ENCODE measurements at places on chromosomes 5 and 9.

DNA sequence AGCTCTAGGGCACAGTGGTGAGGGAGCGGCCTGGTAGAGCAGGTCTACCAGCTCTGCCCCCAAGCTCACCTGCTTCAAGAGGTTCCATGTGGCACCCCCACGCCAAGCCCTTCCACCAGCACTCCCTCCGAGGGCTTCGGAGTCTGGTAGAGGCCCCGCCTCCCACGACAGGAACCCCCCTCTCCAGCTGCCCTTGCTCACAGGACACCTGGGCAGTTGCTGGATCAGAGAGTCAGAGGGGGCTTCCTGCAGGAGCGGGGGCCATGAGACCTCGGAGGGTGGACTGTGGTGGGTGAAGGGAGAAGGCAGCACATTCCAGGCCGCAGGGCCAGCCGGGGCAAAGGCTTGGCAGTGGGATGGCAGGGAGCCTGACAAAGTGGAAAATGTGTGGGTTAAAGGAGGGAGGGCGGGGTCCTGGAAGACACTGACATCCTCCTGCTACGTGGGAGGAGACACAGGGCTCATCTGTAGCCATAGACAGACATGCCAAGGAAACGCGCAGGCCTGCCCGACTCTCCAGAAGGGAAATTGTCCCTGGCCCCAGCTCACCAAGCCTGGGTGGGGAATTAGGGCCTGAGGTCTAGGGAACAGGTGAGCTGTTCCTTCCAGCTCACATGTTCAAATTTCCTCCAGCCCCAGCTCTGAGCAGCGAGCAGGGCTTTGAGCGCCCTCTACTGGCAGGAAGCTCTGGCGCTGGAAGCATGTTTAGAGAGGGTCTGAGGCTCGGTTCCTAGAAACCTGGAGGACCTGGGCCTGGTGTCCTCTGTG is 74.2 kb downstream of the NTNG2 start:
- peak; percentile 88 for DNase-seq

DNA sequence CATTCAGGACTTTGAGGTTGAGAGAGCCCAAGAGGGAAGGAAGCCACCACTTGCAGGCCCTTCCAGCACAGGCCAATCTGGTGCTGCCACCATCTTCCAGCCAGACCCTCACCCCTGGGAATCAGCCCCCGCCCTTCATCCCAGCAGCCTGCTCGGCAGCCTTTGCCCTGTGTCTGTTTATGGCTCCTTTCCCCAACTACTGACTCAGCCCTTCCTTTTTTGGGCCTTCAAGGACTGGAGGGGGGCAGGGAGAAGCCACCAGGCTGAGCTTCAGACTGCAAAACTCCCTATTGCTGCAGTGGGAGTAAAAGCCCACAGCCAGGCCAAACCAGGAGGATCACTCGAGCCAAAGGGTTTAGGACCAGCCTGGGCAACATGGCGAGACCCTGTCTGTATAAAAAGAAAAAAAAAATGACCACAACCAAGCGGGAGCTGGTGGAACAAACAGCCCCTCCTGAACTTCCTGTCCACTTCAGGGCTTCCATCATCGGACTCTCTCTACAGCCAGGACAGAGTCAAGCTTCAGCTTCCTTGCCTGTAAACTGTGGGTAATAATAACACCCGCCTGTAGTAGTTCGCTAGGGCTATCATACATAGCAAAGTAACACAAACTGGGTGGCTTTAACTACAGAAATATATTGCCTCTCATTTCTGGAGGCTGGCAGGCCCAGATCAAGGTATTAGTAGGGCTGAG is 85.9 kb upstream of the IL17B start:
- peak; percentile 71 for DNase-seq

- DNase-seq = peak; percentile 10
Measured at GRCh38 chr5:157026789-157027424, 32.0 kb downstream of the HAVCR1 start.

GRCh38 chr5:140966293-140967225 is at the start of gene PCDHAC2:
Gene PCDHAC2, plus strand, starts transcription at chr5:140966476. Its CDS starts 291 bp downstream, at chr5:140966767.
- no peak for DNase-seq

GRCh38 chr5:142506046-142506445 is 179.8 kb downstream of the FGF1 start:
- peak; percentile 8 for DNase-seq
